ENCODE measurements at places on chromosomes 13 and 19.

GRCh38 chr19:32269831-32270230 lies 75.6 kb upstream of the ZNF507 start:
- no peak for DNase-seq

GRCh38 chr13:33394294-33394932 lies 108.9 kb upstream of the STARD13 start:
- no peak for DNase-seq

DNA sequence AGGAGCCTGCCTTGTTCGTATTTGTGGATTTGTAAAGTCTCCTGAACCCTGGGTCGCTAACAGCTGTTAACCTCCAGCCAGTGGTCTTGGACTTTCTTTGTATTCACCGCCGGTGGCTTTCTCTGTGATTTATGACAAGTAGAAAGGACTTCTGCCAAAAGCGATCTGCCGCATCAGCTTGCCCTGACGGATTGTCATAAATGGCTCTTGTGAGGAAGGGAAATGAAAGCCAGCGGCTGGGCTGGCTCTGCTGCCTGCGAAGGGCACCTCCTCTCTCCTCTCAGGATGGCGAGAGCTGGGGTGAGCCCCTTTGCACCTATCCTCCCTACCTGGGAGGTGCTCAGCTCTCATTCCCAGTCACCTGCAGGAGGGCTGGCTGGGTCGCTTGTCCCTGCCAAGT lies 25.6 kb downstream of the DHRS12 start:
- no peak for DNase-seq

- no peak for DNase-seq
Measured at GRCh38 chr13:112968380-112968909, 569 bp upstream of the MCF2L start.

GRCh38 chr19:52343548-52343947 lies 7.5 kb downstream of the ZNF610 start:
- no peak for DNase-seq

GRCh38 chr19:27833031-27833430 lies 1379.9 kb downstream of the UQCRFS1 start:
- no peak for DNase-seq

DNA sequence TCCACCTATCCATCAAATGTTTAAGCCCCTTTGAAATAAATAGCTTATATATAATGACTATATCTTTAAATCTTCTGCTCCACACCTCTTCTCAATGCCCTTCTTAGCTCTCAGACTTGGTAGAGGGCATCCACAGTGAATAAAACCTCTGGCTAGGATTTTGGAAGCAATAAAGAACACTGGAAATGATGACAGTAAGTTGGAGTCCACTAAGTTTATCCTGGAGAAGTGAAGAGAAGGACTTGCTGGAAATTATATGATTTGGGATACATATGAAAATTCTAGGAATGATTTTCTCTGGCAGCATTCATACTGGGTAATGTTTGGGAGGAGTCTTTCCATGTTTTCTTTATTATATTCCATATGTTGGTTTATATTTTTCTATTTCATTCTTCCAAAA lies 133.5 kb upstream of the KL start:
- no peak for DNase-seq

GRCh38 chr19:491146-491741 lies 5.0 kb upstream of the MADCAM1 start:
- no peak for DNase-seq

- DNase-seq = no peak
Measured at GRCh38 chr13:111414341-111414740, 93.9 kb downstream of the TEX29 start.

GRCh38 chr13:60220072-60220471 lies 56.3 kb upstream of the DIAPH3 start:
- DNase-seq = no peak

GRCh38 chr13:99916366-99917103 lies 55.0 kb downstream of the ZIC5 start:
- DNase-seq = no peak

GRCh38 chr19:47507924-47508553 lies 6.8 kb downstream of the NAPA start:
- no peak for DNase-seq

DNA sequence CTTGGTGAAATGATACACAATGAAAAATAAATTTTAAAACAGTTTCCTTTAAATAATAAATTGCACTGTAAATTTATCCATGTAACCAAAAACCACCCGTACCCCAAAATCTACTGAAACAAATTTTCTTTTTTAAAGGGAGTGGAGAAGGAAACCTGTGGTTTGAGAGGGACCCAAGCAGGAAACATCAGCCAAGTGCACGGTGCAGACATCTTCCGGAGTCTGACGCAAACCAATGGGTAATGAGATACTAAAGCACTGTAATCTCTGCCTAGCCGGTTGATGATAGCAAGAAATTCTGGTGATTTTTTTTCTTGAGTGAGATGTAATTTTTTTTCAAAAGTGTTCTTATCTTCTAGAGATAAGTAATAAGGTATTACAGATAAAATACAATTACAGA lies 115.4 kb downstream of the ABCC4 start:
- no peak for DNase-seq

DNA sequence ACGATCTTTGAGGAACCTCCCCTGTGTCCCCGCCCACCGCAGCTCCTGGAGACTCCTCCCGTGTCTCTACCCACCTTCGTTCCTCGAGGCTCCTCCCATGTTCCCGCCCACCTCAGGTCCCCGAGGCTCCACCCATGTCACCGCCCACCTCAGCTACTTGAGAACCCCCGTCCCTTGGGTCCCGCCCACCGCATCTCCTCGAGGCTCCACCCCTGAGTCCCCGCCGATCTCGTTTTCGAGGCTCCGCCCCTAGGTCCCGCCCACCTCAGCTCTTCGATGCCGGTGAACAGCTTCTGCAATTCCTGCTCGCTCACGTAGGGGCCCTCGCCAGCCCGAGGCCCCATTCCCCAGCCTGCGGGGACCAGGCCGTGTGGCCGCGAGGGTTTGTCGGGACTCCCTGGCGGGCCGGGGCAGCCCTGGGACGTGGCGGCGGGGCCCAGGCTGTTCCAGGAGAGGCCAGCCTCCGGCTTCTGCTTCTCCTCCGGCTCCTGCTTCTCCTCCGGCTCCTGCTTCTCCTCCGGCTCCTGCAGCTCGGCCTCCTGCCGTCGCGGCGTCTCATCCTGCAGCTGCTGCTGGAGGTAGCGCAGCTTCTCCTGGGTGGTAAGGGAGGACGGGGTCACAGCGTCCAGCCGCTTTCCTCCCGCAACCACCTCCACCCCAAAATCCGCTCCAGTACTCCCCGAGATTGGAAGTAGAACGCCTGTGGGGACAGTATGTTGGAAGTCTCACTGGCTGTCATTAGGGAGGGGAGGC lies 16.7 kb downstream of the TSKS start:
- no peak for DNase-seq

GRCh38 chr13:33034882-33035520 lies 18.8 kb downstream of the KL start:
- DNase-seq = no peak

All from coronary artery (tissue), 2 donors.